ENCODE measurements at places on chromosomes 12 and 14. TPM values are rescaled to one million over a fixed set of nuclear protein-coding genes. Genes with fewer than 3 reads are reported as not detected.

- peak; percentile 80 for DNase-seq
These were observed 248.1 kb downstream of the DPY19L2 start for GRCh38 chr12:63420206-63420644.

DNA sequence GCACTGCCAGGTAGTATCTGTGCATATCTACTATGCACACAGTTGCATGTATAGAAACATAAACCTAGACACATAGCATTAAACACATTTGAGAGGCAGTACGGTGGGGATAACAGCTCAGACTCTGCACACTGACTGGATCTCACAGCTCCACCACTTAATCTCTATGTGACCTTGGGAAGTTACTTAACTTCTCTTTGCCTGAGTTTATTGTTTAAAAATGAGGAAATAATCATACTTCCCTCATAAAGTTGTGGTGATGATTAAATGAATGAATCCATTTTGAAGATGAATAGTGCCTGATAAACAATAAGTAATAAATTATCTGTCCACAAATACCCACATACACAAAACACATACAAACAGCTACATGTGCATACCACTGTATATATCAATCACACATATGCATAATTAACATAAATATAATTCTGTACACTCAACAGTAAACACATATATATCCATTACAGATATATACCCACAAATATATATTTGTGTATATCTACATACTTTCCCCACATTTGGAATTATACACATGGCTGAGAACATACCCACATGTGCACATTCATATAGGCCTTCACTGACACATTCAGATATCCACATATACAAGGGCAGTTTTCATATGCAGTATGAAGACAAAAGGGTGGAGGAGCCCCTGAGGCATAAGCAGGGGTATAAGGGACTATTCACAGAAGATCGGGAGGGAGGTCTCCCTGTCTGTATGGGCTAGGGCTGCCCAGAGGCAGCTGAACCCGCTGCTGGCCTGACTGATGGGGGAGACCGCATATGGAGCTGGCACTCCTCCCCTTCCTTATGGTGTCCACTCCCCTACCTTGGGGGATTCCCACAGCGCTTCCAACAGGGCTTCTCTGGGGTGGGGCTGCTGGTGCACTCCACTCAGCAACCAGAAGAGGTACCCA, 5.9 kb downstream of the CDH24 start:
- no peak for DNase-seq

- DNase-seq, result no peak
These were observed 970.4 kb upstream of the TMEM132C start for GRCh38 chr12:127296591-127296990.

The NOVA1 gene
- total RNA-seq, result 14.6 TPM

GRCh38 chr14:22557846-22558220, 31.2 kb downstream of the DAD1 start:
- no peak for DNase-seq

DNA sequence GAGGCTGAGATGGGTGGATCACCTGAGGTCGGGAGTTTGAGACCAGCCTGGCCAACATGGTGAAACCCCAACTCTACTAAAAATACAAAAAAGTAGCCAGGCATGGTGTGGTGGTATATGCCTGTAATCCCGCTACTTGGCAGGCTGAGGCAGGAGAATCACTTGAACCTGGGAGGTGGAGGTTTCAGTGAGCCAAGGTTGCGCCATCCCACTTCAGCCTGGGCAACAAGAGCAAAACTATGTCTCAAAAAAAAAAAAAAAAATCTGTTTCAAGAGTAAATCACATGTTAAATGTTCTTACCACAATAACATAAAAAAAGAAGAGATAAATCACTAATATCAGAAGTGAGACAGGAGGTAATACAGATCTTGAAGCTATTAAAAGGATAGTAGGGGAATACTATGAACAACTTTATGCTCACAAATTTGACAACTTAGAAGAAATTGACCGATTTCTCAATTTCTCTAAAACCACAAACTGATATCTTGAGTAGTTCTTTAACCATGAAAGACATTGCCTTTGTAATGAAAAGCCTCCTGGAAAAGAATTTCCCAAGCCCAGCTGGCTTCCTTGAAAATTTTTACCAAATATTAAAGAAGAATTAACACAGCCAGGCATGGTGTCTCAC, 37.7 kb downstream of the TAOK3 start:
- no peak for DNase-seq
